AG09309 (cell line): ENCODE measurements at places on chromosomes 12 and 14.

- peak; percentile 76 for DNase-seq
Observed at GRCh38 chr12:75944097-75944904, 87.3 kb downstream of the PHLDA1 start.

DNA sequence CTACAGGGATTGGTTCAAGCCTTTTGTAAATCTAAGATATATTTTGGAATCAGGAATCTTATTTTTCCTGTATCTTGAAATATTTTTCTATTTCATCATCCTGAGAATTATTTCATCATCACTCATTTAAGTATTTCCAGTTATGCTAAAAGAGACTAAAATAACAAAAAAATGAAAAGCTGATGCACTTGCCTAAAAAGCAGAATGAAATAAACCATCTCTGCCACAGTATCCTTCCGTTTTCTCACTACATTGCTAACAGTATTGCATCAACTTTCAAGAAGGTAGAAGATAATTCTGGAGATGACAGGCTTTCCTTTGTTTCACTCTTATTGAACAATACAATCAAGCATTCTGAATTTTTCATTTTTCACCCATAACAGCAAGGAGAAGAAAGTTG lies 31.1 kb upstream of the EIF5 start:
- DNase-seq = no peak

GRCh38 chr14:81638656-81639280 lies 105.1 kb upstream of the SEL1L start:
- no peak for DNase-seq

- DNase-seq = no peak
Observed at GRCh38 chr12:30047516-30048254, 263.9 kb upstream of the TMTC1 start.

GRCh38 chr12:88325816-88326189 lies 183.7 kb downstream of the TMTC3 start:
- no peak for DNase-seq

DNA sequence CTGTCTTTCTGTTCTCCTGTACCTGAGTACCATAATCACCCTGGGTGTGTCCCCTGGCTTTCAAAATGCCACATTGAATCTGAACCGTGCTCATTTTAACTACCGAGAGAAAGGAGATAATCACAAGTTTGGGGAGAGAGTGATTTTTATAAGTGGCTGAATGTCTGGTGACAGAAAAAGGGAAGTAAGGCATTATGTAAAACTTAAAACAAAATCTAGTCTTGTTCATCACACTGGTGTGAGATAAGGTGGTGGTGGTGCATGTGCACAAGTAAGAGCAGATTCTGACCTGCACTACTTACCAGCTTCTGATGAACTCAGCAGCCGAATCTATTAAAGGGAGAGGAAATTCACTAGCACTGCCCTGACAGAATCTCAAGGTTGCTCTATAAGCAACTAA lies 56.3 kb downstream of the SPPL3 start:
- no peak for DNase-seq

- DNase-seq = no peak
Observed at GRCh38 chr12:121452340-121452984, 52.5 kb downstream of the RNF34 start.

- no peak for DNase-seq
Observed at GRCh38 chr14:74531467-74531866, 37.9 kb downstream of the ISCA2 start.

GRCh38 chr14:64946310-64947045 lies 3.9 kb upstream of the GPX2 start:
- no peak for DNase-seq

DNA sequence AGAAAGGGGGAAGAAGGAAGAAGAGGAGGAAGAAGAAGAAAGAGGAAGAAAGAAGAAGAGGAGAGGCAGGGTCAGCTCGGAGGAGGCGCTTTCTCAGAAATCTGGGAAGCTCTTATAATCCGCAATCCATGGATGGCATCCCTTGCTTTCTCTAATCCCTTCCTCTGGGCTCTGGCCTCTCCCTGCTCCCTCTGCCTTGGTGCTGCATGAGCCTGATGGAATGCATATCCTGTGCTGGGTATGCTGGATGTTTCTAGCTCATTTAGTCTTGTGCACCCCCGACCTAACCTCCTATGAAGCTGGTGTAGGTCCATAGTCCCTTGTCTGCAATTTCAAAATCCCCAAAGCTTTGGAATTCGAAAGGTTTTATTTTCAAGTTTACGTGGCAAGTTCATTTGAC lies 94.2 kb upstream of the MYL2 start:
- DNase-seq = no peak

GRCh38 chr12:99392091-99392850 lies 255.3 kb upstream of the GARIN6 start:
- no peak for DNase-seq

GRCh38 chr14:54772451-54772881 lies 130.2 kb downstream of the GCH1 start:
- no peak for DNase-seq

- DNase-seq = no peak
Observed at GRCh38 chr14:23085458-23085857, 9.5 kb downstream of the ACIN1 start.

GRCh38 chr14:62916551-62916950 lies 128.7 kb downstream of the KCNH5 start:
- DNase-seq = no peak

DNA sequence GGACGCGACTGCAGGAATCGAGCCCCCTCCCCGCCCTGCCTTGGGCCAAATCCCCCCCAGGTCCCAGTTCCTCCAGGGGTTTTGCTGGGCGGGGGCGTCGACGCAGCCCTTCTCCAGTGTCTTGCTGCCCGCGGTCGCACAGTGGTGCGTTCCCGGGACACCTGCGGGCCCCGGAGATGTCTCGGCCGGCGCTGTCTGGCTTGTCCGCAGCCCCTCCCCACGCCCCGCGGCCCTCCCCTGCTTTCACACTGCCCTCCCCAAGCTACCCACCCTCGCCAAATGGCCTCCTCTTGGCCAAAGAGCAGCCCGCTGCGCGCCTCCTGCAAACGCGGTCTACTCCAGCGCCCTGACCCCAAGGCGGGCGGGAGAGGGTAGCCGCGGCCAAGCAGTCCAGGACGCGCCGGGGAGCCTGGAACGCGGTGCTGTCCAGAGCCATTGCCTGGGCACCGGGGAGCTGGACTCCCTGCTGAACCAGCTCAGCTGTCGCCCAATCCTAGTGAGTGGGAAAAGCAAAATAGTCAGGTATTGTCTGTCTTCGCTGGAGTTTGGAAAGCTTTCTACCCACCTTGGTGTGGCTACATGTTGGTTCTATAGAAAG lies 122.0 kb downstream of the AACS start:
- no peak for DNase-seq

DNA sequence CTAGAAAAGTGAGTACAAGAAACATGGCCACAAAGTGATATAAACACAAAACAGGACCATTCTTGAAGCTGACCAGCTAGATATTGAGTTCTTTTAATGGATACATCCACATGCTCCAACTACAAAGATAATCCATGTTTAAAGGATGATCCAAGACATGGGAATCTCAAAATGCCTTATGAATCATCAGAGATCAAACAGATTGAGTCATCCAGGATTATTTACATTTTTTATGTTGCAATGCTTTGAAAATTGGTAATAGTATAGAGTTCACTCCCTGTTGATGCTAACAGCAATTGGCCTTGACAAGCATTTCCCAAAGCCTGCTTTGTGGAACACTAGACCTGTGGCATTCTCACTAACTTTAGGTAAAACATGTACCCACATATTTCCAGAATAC lies 293.0 kb upstream of the TBX3 start:
- no peak for DNase-seq

GRCh38 chr12:123131879-123132402 lies 18.9 kb downstream of the PITPNM2 start:
- no peak for DNase-seq

DNA sequence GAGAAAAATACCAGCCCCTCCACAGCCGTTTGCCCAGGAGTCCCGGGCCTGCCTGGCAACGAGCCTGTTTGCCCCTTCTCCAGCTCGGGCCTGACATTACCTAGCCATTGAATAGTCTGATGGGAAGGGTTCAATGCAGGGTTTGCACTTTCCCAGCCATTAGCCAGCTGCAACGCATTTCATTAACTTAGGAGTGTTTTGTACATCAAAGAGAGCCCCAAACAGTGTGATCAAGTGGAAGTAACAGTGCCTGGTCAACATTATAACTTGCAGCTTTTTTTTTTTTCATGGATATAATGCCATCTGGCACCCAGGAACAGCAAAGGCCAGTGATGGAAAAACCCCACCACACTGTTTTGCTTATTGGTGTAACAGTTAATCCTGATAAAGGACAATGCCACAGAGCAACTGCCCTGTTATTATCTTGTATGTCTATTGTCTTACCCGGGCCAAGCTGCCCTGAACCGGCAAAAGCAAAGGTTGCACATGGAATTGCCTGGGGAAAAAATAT lies 38.0 kb downstream of the BTG1 start:
- DNase-seq = no peak

GRCh38 chr14:85125291-85125670 lies 404.7 kb upstream of the FLRT2 start:
- DNase-seq = no peak

DNA sequence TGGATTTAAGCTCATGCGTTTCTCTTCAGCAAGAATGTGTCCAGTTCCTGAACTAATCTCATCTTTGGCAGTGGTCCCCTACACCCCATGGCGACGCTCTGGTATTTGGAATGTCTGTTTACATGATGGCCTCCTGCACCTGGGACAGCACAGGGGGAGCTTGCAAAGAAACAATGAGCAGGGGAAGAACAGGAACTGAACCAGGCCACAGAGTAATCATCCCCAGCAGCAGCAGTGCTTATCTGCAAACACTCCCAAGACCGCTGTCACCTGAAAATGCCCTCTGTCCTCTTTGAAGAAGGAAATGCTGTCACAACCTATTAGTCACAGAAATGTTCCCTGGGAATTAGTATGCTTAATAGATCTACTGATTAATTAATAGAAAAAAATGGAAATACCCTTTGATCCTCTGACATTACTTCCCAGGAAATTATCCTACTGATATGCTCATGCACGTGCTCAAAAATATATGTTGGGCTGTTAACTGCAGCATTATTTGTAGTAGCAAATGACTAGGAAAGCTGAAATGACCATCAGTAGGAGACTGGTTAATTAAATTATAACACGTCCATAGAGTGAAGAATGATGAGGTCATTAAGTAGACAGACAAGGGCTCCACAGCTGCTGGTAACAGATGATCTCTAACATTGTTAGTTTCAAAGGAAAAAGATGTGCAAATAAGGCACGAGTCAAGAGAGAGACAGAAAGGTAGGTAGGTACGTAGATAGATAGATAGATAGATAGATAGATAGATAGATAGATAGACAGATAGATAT lies 279.3 kb upstream of the FLRT2 start:
- no peak for DNase-seq

- no peak for DNase-seq
Observed at GRCh38 chr14:30874120-30874998, at the start of gene COCH. COCH (plus strand) TSS chr14:30874559; CDS start chr14:30874939, 380 bp downstream.

- DNase-seq = no peak
Observed at GRCh38 chr12:12007713-12008231, 63.0 kb upstream of the BCL2L14 start.

DNA sequence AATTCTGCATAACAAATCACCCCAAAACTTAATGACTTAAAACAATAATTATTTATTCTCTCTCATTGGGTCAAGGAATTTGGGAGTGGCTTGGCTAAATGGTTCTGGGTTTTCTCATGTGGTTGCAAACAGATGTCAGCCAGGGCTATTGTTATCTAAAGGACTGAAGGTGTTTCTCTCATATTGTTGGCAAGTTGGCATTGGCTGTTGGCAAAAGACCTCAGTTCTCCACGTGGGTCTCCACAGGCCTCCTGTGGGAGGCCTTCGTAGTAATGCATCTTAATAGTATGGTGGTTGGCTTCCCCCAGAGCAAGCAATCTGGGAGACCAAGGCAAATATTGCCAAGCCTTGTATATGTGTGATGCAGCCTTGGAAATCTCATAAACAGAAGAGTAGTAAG lies 14.4 kb downstream of the GALNT16 start:
- no peak for DNase-seq

DNA sequence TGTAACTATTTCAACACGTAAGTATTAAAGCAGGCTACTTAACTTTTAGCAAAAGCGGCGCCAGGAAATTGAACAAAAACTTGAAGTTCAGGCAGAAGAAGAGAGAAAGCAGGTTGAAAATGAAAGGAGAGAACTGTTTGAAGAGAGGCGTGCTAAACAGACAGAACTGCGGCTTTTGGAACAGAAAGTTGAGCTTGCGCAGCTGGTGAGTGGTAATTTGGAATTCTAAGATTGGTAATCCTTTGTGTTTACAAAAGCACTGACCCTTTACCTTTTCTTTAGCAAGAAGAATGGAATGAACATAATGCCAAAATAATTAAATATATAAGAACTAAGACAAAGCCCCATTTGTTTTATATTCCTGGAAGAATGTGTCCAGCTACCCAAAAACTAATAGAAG lies 4.0 kb downstream of the PNN start:
- DNase-seq = no peak

- no peak for DNase-seq
Observed at GRCh38 chr14:93103392-93104080, 12.2 kb downstream of the ITPK1 start.

GRCh38 chr12:48794870-48795269 lies 6.0 kb upstream of the ADCY6 start:
- DNase-seq = no peak

DNA sequence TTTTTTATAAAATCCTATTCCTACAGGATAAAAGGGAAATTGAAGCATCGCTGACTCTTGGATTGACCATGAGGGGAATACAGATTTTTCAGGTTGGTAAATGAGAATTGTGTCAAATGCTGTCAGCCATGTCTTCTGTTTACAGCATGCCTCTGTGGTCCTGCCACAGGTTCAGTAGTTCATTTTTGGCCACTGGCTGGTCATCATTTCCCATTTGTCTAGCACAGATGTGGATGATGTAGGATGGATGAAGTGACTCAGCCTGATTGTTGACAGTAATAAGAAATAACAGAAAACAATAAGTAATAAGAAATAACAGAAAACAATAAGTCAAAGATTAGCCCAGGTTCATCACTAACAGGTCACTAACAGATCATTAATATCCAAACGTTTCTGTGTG lies 59.8 kb downstream of the FRMD6 start:
- no peak for DNase-seq

GRCh38 chr12:51421266-51421884 lies 3.3 kb upstream of the SLC4A8 start:
- DNase-seq = peak; percentile 24

DNA sequence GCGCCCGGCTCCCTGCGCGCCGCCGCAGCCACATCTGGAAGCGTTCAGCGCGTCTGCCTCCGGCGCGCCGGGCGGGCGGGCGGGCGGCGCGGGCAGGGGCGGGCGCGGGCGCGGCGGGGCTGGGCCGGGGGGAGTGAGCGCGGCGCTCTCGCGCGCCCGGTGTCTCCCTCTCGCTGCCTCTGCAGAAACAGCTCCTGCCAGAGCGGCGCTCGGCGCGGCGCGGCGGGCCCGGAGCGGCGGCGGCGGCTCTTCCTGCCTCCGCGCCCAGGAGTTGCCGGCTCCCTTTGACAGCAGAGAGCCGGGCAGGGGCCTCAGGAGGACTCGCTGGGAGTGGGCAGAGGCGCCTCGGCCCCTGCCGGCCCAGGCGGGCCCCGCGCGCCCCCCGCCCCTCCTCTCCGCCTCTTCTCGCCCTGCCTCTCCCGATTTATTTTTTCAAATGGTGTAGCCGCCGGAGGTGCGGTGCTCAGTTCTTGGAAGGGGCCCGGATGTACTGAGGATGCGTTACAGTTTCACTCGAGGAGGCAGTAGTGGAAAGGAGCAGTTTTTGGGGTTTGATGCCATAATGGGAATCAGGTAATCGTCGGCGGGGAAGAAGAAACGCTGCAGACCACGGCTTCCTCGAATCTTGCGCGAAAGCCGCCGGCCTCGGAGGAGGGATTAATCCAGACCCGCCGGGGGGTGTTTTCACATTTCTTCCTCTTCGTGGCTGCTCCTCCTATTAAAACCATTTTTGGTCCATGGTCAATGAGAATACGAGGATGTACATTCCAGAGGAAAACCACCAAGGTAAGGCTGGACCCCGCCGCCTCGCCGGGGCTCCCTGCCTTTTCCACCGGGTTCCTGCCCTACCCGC lies at the start of gene CACNA1C:
Gene CACNA1C (plus strand): TSS at position 162 of the 853 bp plus-strand sequence. CDS start 576 bp downstream, at position 738.
- no peak for DNase-seq
